ENCODE measurements at places on chromosomes 2 and 18.

DNA sequence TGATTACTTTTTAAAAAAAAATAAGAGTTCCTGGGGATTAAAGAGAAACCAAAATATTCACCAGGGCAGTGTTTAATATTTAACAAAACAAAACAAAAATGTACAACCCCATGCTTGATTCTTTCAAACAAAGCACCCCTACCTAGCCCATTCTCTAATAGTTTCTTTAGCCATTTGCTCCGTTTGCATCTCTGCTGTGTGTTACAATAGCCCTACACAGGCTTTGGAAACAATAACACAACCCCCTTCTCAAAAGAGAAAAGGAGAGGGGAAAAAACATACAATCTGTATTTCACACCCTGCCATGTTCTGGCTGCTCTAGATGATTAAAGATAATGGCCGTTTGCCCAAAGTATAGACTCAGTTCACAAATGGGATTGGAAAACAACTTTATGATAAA, 302.9 kb downstream of the CPS1 start:
- no peak overlapping the region for H3K4me3 ChIP-seq
- no peaks in the 10 kb centered on the region for H3K36me3 ChIP-seq
- H3K27me3 ChIP-seq: no peaks in the 10 kb centered on the region
- no peaks in the 10 kb centered on the region for H3K4me1 ChIP-seq
- no peak for DNase-seq
- no peak overlapping the region for H3K27ac ChIP-seq

DNA sequence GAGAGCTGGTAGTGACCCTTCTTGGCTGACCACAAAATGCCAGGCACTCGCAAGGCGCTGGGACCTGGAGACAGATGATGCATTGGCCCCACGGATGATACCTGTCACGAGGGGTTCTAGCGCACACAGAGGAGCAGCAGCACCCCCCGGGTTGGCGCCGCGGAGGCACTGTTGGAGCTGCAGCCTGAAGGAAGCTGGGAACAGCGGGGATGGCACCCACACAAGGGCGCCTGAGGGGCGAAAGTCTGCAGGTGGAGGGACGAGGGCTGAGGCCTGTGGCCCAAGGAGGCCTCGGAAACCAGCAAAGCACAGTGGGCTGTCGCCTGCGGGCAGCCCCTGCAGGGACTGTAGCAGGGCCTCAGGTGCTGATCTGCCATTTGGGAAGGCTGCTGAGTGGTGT, 33.6 kb downstream of the FAM228A start:
- H3K4me3 ChIP-seq: no peak overlapping the region
- no peaks in the 10 kb centered on the region for H3K4me1 ChIP-seq
- H3K27me3 ChIP-seq: no peaks in the 10 kb centered on the region
- no peaks in the 10 kb centered on the region for H3K36me3 ChIP-seq

- peak overlapping the region; percentile 23 for H3K27ac ChIP-seq
- no peaks in the 10 kb centered on the region for H3K36me3 ChIP-seq
- H3K4me3 ChIP-seq: peak overlapping the region; percentile 24
- H3K27me3 ChIP-seq: no peaks in the 10 kb centered on the region
- no peaks in the 10 kb centered on the region for H3K4me1 ChIP-seq
Observed at GRCh38 chr2:33605056-33605455, 6.0 kb upstream of the FAM98A start.

GRCh38 chr2:101948625-101949155, 43.1 kb upstream of the IL1R2 start:
- no peaks in the 10 kb centered on the region for H3K36me3 ChIP-seq
- no peaks in the 10 kb centered on the region for H3K27me3 ChIP-seq
- H3K4me1 ChIP-seq: no peaks in the 10 kb centered on the region
- DNase-seq: no peak
- no peak overlapping the region for H3K27ac ChIP-seq

GRCh38 chr2:102737431-102737830, 24.4 kb upstream of the TMEM182 start:
- no peaks in the 10 kb centered on the region for H3K36me3 ChIP-seq
- H3K4me3 ChIP-seq: peak overlapping the region; percentile 93
- peaks cover 6% of the 10 kb centered on the region for H3K4me1 ChIP-seq
- H3K27ac ChIP-seq: no peak overlapping the region

DNA sequence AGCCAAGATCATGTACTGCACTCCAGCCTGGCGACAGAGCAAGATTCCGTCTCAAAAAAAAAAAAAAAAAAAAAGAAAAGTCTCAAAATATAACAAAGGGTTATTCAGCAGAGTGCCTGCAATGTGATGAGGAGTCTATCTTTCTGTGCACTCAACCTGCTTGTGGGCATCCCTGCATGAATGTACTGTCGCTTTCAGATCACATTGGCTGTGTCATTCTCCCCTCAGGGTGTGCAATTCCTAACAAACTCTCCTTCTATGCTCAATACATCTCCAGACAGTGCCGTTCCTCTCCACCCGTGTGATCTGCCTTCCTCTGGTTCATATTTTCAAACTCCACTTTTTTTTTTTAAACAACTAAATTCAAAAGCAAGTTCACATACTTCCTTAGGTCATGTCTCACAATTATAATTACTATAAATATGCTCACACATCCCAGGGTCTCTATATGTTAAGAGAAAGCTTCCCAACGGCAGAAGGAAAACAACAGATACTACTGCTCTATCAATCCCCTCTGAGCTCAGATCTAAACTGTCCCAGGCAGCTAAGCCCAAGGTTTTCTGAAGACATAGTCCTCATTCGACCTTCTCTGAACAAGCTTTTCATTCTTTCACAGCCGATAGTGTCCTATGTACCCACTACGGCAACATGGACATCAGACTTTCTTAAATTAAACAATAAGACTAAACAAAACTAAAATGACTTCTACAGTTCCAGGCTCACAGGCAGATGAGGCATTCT, 35.2 kb downstream of the PTMA start:
- no peaks in the 10 kb centered on the region for H3K4me1 ChIP-seq
- no peak for DNase-seq
- no peaks in the 10 kb centered on the region for H3K27me3 ChIP-seq
- no peak overlapping the region for H3K4me3 ChIP-seq
- H3K36me3 ChIP-seq: no peaks in the 10 kb centered on the region

DNA sequence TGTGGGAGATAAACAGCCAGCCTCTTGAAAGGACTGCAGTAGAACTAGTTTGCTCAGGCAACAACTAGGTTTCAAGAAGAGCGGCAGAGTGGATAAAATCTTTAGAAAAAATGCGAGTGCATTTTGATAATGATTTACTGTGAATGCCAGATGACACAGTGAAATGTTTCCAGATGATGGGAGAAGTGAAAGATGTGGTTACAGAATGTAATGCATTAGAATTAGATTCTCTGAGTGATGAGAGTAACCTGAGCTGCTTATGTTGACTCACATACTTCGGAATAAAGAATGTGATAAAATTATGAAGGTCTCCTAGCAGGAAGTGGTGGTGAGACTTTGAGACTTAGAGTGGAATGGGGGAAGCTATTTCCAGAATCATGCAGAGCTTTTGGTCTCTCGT, 184.3 kb downstream of the GULP1 start:
- no peak overlapping the region for H3K4me3 ChIP-seq
- no peaks in the 10 kb centered on the region for H3K27me3 ChIP-seq
- peak; percentile 5 for DNase-seq
- H3K36me3 ChIP-seq: no peaks in the 10 kb centered on the region
- H3K27ac ChIP-seq: no peak overlapping the region

DNA sequence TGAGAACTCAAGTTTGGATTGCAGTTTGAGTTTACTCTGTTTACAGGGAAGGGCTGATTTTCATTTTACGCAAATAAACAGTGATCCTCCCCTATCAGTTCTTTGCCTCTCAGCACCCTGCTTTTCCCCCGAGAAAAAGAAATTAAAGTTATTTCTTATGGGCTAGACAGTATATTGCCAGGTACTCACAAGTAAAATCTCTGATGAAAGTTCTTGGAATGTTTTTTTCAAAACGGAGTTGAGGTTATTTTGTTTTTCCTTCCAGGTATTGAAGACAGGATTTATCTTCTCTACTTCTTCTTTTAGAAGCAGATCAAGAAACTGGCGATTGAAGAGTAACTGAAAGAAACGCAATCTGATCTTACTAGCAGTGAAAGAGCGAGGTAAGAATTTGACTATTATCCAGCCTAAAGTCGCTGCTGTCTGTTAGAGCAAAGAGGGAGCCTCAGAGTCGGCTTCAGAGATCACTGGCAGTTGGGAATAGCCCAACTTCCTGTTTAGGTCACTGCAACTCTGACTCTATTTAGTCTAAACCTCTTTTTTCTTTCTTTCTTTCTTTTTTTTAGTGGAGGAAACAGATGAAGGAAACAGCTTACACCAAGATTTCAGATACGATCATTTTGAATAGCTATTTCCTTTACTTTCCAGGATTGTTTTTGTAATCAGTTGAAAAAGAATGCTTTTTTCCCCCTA, at the start of gene TFPI:
Gene TFPI (minus strand): TSS at position 425 of the 693 bp plus-strand sequence. CDS start 50,667 bp downstream, outside the sequence.
- no peaks in the 10 kb centered on the region for H3K27me3 ChIP-seq
- peak within 1 kb of the TSS; percentile 53 for H3K27ac ChIP-seq
- no peaks in the 10 kb centered on the region for H3K36me3 ChIP-seq
- peak within 1 kb of the TSS; percentile 71 for H3K4me3 ChIP-seq
- peaks cover 22% of the 10 kb centered on the region for H3K4me1 ChIP-seq

DNA sequence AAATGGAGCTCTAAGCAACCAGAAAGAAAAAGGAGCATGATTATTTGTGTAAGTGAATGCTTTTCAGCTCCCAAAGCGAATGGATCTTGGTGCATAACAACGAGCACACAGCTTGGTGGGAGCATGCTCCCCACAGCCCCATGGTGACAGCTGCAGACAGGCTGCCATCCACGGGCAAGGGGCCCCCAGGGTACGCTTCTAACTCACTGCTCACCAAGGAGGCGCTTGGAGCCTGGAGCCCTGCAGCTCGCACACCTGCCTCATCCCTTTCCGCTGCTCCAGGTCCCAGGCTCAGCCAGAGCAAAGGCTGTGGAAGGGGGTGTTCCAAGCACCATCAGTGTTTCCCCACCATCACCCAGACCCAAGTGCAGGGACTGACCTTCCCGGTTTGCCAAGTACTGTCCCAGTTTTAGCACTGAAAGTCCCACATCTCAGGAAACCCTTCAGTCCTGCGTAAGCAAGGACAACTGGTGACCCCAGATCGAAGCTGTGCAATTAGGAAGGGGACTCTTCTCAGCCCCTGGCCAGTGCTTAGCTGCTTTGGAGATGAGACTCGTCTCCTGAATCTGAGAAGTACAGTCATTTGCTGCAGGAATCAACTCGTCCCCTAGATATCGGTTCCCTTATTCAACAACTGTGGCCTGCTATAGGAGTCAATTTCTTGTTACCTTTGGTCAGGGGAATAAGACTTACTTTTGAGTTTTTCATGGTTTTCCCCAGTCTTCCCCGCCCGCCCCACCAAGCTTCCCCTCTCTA, 50.0 kb upstream of the ATG16L1 start:
- no peak overlapping the region for H3K27ac ChIP-seq
- H3K4me1 ChIP-seq: peaks cover 3% of the 10 kb centered on the region
- no peaks in the 10 kb centered on the region for H3K27me3 ChIP-seq
- no peak for DNase-seq

DNA sequence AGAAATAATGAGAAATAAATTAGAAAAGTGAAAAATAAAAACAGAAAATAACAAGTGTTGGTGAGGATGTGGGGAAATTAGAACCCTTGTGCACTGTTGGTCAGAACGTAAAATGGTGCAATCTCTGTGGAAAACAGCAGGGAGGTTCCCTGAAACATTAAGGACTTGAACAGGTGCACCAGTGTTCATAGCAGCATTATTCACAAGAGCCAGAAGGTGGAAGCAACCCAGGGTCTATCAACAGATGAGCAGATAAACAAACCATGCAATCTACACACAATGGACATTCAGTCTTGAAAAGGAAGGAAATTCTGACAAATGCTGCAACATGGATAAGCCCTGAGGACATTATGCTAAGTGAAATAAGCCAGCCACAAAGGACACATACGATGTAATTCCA, 58.2 kb upstream of the TFCP2L1 start:
- no peak overlapping the region for H3K4me3 ChIP-seq
- no peak for DNase-seq
- H3K27ac ChIP-seq: no peak overlapping the region
- no peaks in the 10 kb centered on the region for H3K27me3 ChIP-seq
- H3K36me3 ChIP-seq: peaks cover 54% of the 10 kb centered on the region

DNA sequence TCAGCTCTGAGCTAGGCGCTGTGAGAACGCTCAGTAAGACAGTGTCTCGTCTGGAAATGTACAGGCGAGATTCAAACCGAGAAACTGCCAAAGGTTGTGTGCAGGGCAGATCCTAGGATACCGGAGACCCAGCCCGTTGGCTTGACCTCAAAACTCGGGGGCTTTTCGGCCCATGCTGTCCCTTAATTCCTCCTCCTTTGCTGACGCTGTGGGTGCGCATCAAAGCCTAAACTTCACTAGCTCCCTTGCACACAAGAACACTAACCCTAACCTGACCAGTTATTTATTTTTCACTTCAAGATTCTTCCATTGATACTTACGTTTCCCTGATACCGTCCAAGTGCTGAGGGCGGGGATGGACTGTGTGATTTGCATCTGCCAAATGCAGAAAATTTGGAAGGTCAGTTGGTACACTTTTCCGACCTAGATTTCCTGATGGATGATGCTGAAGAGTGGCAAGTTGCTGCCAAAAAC, 1.0 kb upstream of the AAK1 start:
- H3K4me3 ChIP-seq: peak overlapping the region; percentile 83
- peaks cover 4% of the 10 kb centered on the region for H3K4me1 ChIP-seq
- H3K27ac ChIP-seq: peak overlapping the region; percentile 97
- H3K27me3 ChIP-seq: no peaks in the 10 kb centered on the region

DNA sequence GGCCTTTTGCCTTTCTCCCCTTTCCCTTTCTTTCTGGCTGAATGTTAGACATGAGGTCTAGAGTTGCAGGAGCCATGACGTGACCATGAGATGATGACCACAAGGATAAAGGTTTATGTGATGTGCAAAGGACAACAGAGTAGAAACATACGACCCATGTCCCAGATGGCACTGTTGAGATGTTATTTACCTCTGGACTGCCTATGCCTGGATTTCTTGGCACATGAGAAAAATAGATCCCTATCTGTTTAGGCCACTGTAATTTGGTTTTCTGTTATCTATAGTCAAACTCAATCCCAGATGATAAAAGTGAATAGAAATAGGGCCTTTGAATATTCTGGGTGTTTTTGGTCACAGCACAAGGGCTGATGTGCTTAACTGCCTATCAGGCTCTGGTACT, 58.8 kb downstream of the GDF7 start:
- no peak overlapping the region for H3K27ac ChIP-seq
- no peaks in the 10 kb centered on the region for H3K27me3 ChIP-seq
- peaks cover 5% of the 10 kb centered on the region for H3K4me1 ChIP-seq
- H3K4me3 ChIP-seq: no peak overlapping the region
- no peak for DNase-seq

DNA sequence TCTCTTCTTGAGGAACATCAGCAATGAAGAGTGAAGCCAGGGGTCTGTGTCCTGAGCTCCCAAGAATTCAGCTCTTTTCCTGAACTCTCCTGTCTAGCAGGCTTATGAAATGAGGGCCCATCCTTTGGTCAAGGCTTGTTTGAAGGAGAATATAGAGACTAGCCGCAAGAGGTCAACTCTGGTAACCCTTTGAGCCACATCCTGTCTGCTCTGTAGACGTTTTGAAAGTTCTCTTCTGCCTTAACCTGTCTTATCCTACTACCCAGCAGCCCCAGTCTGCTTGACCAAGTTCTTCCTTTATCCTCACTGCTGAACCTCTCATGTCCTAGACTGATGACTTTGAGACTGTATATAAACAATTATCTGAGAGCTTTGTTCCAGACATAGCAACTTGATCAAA, 5.4 kb downstream of the SEMA4F start:
- no peaks in the 10 kb centered on the region for H3K4me1 ChIP-seq
- H3K27me3 ChIP-seq: no peaks in the 10 kb centered on the region
- no peaks in the 10 kb centered on the region for H3K36me3 ChIP-seq
- no peak for DNase-seq
- H3K27ac ChIP-seq: no peak overlapping the region
